Lower leg skin (tissue), 4 donors: ENCODE measurements at places on chromosomes 2 and 18. TPM values are rescaled to one million over a fixed set of nuclear protein-coding genes. Genes with fewer than 3 reads are reported as not detected.

DNA sequence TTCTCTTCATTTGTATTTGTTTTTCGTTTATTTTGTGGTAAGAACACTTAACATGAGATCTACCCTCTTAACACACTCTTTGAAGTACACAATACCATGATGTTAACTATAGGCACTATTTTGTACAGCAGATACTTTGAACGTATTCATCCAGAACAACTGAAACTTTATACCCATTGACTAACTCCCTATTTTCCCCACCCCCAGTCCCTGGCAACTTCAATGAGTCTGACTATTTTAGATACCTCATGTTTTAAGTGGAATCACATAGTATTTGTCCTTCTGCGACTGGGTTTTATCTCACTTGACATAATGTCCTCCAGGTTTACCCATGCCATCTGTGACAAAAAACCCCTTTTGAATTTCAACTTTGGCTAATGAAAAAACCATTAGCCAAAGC, 356.3 kb upstream of the CDH20 start:
- no peak for DNase-seq

GRCh38 chr2:137942037-137942832, 22.0 kb upstream of the HNMT start:
- DNase-seq = no peak

- no peak for DNase-seq
These were observed 166.1 kb downstream of the CLIP4 start for GRCh38 chr2:29281086-29281915.

Gene RNF125
- total RNA-seq = 8.1 TPM

Gene HTR2B
- total RNA-seq = 0.46 TPM

- no peak for DNase-seq
These were observed 568 bp downstream of the ARL5A start for GRCh38 chr2:151827564-151828142.

DNA sequence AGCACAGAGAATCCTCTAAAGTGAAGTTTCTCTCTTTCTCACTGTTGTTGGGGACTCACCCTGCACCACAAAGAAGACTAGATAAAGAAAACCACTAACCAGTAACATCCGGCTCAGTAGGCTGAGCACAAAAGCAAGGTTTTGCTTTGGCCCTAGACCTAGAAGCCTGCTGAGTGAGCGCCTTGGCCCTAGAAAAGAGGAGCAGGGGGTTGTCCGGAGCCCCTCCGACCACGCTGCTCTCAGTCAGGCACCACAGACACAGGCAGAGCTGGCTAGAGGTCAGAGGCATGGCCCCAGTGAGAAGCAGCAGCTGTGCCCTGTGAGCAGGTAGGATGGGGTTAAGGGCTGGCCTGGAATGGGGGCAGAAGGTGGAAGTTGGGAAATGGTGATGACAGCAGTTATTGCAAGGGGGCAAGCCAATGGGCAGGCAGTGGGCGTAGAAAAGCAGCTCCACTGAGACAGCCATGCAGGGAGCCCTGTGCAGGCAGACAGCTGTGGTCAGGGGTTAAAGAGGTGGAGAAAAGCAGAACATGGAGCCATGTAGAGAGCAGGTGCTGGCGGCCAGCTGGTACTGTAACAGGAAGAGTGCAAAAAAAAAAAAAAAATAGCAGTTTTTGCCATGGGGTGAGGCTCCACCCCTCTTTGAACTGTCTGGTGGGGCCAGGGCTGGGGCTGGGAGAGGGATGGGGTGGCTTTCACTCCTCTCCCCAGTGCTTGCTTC, 36.9 kb upstream of the SLC14A1 start:
- DNase-seq = no peak

GRCh38 chr2:74532222-74532621, 2.5 kb downstream of the HTRA2 start:
- no peak for DNase-seq

GRCh38 chr2:67455219-67456142, 58.3 kb downstream of the ETAA1 start:
- DNase-seq = no peak

Gene ALPP
- total RNA-seq = not detected

GRCh38 chr18:10477121-10477862, 22.9 kb downstream of the APCDD1 start:
- no peak for DNase-seq

GRCh38 chr2:16624436-16624780, 41.2 kb downstream of the CYRIA start:
- no peak for DNase-seq

Gene CRACDL
- 12.1 TPM for total RNA-seq

DNA sequence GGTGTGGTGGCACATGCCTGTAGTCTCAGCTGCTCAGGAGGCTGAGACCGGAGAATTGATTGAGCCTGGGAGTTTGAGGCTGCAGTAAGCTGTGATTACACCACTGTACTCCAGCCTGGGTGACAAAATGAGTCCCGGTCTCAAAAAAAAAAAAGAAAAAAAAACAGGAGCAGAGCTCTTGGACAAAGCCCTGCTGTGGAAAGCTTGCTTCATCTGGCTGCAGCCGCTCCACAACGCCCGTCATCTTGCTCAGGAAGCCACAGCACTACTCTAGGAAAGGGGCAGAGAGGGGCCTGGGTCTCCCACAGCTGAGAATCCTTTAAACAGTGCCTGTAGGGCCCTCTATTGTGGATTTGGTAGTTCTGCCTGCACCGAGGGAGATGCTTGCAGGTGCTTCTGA, 11.0 kb downstream of the ATG4B start:
- DNase-seq = no peak

Gene BUB1
- total RNA-seq = 1.9 TPM

GRCh38 chr2:177429688-177430325, 37.2 kb downstream of the AGPS start:
- no peak for DNase-seq

- no peak for DNase-seq
These were observed 10.8 kb upstream of the ATL2 start for GRCh38 chr2:38387887-38388286.

Gene OTOS
- not detected for total RNA-seq

- DNase-seq = no peak
These were observed 427.5 kb upstream of the KLHL29 start for GRCh38 chr2:22957446-22957845.
